AG04450 (cell line): ENCODE measurements at places on chromosomes 2 and 18. TPM values are rescaled to one million over a fixed set of nuclear protein-coding genes. Genes with fewer than 3 reads are reported as not detected.

Gene ZNF521
- 25.9 and 27.4 TPM in 2 replicates for polyA plus RNA-seq

Gene PDE6D
- 29.1 and 35.7 TPM in 2 replicates for polyA plus RNA-seq

Gene ANKRD30B
- polyA plus RNA-seq, result not detected in 2 replicates

Gene ACMSD
- not detected in 2 replicates for polyA plus RNA-seq

Gene ATP6V1B1
- 0.57 and 0.82 TPM in 2 replicates for polyA plus RNA-seq
